ENCODE measurements at places on chromosomes 3 and 15.

DNA sequence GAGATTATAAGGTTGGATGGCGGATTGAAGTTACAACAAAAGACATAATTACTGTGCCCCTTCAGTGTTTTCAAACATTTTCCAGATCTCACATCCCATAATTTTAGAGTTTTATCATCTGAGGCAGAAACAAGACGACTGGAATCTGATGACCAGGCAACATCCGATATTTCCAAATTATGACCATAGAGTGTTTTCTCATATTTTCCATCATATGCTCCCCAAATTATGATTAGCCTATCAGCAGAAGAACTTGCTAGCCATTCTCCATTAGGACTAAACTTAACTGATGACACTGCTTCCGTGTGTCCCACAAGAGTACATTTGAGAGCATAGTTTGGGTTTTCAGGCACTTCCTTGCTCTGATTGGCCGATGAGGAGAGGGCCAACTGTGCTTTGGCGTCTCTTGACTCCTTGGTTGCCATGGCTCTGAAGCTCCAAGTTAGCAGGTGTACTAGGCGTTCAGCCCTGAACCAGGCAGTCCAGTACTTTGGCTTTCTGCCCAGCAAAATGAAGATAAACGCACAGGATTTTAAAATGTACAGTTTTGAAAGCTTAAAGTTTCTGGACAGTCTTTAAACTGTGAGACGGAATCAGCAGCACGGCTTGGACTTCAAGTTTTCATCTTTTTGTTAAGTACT lies 638 bp downstream of the WDR5B start:
- peak; percentile 17 for DNase-seq

DNA sequence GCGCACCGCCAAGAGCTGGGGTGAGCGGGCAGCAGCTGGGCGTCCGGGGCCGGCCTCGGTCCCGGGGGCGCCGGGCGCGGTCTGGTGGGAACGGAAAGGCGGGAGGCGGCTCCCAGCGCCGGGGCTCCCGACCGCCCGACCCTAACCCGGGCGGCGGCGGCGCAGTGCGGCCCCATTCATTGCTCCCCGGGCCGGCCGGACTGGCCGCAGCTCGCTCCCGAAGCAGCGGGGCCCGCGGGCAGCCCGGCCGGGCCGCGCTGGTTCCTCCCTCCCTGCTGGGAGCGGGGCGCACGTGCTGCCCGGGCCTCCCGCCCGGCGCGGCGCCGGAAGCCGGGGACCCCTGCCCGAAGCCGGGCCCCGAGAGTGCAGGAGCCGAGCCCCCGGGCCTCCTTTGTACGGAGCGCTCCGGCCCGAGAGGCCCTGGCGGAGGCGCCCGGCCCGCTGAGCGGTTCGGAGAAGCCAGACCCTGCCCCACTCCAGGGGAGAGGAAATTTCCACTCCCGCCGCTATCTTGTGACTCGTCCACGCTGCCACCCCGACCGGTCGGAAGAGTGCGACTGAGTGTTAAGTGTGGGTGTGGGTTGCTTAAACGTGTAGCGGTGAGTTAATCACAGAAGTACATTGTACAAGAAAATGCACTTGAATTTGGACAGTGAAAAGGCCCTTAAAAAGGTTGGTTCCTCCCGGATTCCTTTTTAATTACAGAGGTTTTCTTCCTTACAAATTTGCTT lies 613 bp downstream of the ATP1B3 start:
- no peak for DNase-seq

- no peak for DNase-seq
Observed at GRCh38 chr3:61979638-61980037, 393.7 kb downstream of the FEZF2 start.

- DNase-seq, result no peak
Observed at GRCh38 chr3:64082961-64083541, 59.8 kb upstream of the PSMD6 start.

GRCh38 chr15:62886431-62887071 lies 156.0 kb upstream of the TPM1 start:
- no peak for DNase-seq

GRCh38 chr3:189121092-189121491 lies 50.7 kb upstream of the TPRG1 start:
- DNase-seq, result no peak

GRCh38 chr3:186185194-186185787 lies 76.4 kb upstream of the ETV5 start:
- DNase-seq, result no peak

DNA sequence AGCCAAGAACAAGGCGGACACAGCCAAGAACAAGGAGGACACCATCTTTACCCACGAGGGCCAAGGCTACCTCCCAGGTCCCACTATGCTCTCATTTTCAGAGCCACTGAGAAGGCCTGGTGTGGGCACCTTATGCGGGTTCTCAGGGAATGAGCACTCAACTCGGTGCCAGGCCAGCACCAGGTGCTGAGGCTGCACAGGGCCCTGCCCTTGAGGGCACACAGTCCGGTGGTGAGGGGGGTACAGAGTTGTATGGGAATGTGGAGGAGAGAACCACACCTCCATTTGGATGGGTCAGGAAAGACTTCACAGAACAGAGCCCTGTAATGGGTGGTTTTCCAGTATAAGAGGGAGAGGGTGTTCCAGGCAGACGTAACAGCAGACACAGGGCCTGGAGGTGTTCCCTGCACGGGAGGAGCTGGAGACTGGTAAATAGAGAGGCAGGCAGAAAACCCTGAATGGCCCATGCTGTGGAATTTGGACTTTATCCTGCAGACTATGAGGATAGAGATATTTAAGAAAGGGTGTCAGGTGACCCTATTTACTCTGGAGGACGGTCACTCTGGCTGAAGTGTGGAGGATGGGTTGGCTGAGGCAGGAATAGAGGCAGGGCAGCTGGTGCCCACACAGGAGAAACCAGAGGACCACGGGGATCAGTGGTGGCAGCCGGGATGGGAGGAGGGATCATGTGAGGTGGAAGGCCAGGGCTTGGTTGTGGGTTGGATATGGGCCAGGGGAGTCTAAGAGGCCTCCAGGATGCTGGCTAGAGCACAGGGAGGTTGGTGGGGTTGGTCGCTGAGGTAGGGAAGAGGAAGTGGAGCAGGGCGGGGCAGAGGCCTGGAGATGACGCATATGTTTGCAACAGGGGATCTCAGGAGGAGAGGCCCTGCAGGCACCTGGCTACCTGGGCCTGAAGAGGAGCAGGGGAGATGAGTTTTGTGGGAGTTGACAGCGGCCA lies 34.6 kb downstream of the CRABP1 start:
- DNase-seq, result no peak

DNA sequence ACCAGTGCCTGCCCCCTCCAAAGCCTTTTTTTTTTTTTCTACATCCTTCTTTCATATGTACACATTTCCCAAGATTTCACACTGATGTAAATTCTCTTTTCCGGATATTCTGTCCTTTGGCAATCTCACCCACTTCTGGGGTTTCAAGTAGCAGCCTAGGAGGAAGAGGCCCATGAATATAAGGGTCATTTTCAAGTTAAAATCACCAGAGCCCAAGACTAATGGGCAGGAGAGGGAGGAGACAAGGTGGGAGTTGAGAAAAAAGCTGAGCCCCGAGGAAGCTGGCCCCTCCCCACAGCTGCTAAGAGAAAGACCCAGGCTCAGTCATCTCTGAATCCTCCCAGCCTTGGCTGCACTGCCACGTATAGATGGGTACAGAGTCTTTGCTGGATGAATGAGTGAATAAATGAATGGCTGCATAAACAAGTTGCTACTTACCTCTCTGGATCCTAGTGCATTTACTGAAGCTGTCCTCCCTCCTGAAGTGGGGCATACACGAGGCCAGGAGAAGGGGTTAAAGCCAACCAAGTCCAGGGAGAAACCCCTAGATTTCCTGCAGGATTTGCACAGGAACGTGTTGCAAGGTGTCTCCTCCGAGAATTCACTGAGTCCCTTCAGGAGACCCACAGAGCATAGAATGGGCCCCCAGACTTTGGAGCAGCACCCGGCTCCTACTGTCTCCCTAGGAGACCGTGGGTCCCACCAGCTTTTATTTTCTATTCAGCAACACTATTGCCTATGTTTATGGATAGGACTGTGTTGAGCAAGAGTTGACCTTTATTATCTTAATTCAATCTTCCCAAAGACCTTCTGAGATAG lies 100.8 kb upstream of the LIPC start:
- DNase-seq, result no peak

DNA sequence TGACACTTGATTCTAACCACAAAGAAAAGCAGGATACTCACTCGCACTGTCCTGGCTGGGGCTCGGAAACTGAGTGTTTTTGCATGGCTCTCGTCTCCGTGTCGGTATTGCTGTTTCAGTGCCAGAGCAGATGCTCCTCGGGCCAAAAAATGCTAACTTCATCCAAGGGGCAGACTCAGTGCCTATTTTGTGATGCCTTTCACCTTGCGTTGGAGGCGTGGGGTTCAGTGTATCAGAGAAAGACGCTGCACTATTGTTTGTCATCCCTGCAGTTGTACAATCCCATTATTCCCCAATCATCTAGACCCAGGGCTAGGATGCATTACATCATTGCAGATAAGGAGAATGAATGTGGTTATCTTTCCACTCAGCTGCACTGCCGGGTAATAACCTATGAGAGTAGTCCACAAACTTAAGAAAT lies 1.4 kb downstream of the CACNA2D3 start:
- peak; percentile 15 for DNase-seq

GRCh38 chr3:42052484-42053351 lies 38.4 kb upstream of the TRAK1 start:
- no peak for DNase-seq

DNA sequence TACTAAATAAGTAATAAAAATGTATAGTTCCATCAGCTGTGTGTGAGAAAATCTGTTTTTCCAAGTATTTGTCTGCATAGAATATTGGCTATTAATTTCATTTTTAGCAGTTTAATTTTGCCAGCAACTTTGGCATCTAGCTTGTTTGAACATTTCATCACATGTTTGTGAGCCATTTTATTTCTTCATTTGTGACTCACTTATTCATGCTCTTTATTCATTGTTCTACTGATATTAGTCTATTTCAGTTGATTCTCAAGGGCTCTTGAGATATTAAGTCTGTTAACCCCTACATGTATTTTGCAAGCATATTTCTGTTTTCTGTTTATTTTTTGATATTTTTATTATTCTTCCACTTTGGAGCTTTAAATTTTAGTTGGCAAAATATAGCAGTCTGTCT lies 74.0 kb upstream of the PHLDB2 start:
- no peak for DNase-seq

DNA sequence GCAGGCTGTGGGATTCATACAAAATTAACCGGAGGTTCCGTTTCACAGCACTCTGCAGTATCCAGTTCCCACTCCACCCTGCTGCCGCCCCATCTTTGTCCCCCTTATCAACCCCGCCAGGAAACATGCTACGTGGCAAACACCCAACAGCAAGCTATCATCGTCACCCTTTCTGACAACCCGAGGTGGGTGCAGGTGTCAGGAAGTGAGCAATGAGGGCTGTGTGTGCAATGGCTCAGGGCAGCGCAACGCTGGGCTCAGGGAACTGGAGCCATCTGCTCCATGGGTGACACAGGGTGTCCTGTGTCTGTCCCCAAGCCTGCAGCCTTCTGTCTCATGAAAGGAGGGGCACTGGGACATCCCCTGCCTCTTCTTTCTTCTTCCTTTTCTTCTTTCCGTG lies 60.9 kb downstream of the ATP2B2 start:
- no peak for DNase-seq

GRCh38 chr3:61602466-61602865 lies 41.1 kb downstream of the PTPRG start:
- DNase-seq, result no peak

GRCh38 chr3:39705351-39705900 lies 104.0 kb upstream of the MYRIP start:
- DNase-seq, result no peak

DNA sequence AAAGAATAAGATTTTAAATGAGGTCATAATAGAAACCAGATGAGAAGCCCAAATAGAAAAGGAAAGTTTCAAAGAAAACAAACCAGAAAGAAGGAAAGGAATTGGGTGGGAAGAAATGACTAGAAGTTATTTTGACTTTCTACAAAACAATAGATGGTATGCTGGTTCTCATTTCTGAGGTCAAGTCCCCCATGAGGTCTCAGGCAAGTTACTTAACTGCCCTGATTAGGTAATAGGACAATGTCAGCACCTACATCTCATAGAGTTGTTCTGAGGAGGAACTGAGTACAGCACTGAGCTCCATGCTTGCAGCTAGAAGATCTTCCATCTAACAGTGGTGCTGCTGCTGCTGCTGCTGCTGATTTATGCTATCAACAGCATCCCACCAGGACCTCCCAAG lies 185.9 kb downstream of the ERC2 start:
- DNase-seq, result no peak

DNA sequence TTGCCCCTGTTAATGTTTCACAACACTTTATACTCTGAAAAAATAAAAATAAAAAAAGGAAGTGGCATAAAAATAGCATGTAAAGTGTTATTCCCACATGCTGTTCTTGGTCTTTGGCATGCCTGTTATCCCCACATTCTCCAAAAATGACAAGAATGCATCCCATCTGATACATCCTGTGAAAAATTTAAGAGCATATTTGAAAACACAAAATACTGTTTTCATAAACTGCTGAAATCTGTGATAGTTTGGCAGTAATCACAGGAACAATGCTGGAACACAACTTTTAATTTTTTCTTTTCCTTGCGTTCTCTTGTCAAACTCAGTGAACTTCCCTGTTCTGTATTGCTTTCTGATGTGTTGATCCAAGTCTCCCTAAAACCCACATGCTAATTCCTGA lies 288.8 kb downstream of the ROBO2 start:
- DNase-seq, result no peak

DNA sequence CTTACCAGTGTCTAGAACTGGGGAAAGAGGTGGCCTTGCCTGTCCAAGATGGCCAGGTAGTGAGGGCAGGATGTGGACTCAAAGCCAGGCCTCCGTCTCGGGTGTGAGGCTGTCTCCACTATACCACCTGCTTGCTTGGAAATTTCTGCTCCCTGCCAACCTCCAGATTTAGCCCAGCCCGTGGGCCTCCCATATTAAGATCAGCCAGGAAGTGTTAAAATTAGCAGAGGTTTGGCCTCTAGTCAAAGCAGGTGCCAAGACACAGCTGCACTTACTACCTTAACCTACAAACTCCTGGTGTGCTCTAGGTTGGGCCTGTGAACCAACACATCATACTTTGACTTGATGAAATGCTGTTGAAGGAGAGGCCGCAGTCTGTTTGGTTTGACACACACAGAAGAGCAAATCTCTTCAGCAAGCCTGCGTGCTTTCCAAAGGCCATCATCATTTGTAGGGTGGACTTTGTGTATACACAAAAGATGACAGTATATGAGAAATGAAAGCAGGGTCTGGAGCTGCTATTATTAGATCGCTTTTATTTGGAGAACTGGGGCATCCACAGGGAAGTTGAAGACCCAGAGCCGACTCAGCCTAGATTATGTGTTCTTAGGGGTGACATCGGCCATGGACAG lies 206.5 kb downstream of the XXYLT1 start:
- DNase-seq, result no peak

DNA sequence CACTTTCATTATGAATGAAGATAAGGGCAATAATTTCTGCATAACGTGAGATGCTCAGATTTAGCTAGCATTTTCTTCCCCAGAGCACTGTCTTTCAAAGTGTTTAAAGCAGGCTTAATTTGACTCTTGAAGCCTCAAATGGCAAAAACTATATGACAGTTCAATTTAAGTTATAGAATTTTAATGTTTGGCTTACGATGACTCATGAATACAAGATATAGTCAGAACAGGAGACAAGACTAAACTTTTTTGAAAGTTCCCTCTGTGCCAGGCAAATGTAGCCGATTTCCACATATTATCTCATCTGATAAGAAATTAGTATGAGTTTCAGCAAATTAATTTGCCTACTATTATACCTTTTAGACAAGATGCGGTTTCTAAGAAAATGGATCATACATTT lies 19.6 kb downstream of the ABI3BP start:
- no peak for DNase-seq

GRCh38 chr3:177538048-177538749 lies 340.9 kb upstream of the TBL1XR1 start:
- DNase-seq, result no peak

- DNase-seq, result no peak
Observed at GRCh38 chr3:106848099-106848498, 529.1 kb upstream of the CCDC54 start.

- DNase-seq, result no peak
Observed at GRCh38 chr3:33063651-33064051, 33.3 kb downstream of the GLB1 start.
